ENCODE measurements at places on chromosomes 16 and 17. TPM values are rescaled to one million over a fixed set of nuclear protein-coding genes. Genes with fewer than 3 reads are reported as not detected.

- DNase-seq, result no peak
These were observed 98.8 kb downstream of the SYCE1L start for GRCh38 chr16:77297996-77298395.

DNA sequence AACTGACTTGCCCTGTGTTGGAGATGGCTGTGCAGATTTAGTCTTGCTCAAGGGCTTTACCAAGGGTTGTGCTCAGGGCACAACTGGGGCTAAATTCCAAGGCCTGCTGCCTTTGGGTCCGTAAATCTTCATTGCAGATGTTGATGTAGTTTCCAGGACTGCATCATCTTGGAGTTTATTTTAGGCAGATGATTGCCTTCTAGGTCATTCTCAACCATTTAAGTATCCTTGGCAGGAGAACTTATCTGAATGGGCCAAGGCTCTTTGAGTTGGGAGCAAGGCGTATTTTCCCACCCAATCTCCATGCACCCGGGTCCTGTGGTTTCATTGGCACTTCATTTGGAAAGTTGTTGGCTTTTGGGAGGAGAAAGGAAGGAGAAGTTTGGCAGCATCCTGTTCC is 200.3 kb downstream of the MSI2 start:
- no peak for DNase-seq

DNA sequence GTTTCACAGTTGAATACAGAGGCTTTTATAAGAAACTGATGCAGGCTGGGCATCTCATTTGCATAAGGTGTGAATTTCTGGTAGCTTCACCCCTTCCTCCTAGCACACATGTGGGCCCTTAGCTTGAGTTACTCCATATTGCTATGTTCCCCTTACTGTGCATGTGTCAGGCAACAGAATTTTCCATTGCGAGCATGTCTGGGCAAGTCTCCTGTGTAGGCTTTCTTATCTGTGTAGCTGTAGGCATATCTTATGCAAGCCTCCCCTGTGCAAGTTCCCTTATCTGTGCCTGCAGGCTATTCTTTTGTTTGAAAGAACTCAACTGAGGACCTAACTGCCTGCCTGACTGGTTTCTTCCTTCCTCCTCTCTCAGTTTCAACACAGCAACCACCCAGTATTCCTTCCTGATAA is 597.4 kb upstream of the CDH5 start:
- DNase-seq, result peak; percentile 70

DNA sequence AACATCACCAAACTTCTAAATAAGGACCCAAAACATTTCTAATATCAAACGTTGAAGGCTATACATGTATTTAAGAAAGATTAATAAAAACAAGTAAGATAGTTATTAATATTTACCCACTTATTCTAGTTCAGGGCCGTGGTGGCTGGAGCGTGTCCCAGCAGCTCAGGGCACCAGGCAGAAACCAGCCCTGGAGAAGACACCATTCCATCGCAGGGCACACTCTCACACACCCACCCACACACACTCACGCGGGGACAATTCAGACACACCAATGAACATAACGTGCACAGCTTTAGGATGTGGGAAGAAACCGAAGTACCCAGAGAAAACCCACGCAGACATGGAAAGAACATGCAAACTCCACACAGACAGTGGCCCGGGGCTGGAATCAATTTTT is 13.5 kb downstream of the C17orf67 start:
- no peak for DNase-seq

DNA sequence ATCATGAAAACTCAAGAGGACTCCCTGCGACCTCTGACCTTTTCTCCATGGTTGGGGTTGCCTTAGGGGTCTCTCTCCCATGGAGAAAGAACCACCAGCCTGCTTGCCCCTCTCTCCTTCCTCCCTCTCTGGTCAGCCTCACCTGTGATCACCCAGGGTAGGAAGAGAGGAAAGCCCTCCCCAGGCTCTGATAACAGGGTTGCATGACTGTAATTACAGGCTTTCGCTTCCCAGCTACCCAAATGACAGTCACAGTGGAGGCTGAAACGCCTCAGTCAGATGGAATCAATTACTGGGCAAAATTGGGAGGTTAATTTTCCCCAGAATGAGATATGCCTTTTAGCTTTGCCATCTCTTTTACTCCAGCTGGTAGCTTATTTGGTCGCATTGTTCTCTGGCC is 265.8 kb upstream of the SOX9 start:
- DNase-seq, result no peak

GRCh38 chr17:51955245-51955644 is 203.3 kb downstream of the CA10 start:
- no peak for DNase-seq

- DNase-seq, result no peak
These were observed 83.8 kb upstream of the ERCC4 start for GRCh38 chr16:13835935-13836730.

GRCh38 chr17:51261024-51261963 is 948 bp downstream of the UTP18 start:
- DNase-seq, result no peak

GRCh38 chr16:50088302-50088701 is 22.5 kb downstream of the HEATR3 start:
- DNase-seq, result peak; percentile 79

HOXB9 gene
- not detected for total RNA-seq

- DNase-seq, result peak; percentile 3
These were observed 277.2 kb upstream of the TBX2 start for GRCh38 chr17:61122326-61122913.

TMEM238L gene
- not detected for total RNA-seq

DNA sequence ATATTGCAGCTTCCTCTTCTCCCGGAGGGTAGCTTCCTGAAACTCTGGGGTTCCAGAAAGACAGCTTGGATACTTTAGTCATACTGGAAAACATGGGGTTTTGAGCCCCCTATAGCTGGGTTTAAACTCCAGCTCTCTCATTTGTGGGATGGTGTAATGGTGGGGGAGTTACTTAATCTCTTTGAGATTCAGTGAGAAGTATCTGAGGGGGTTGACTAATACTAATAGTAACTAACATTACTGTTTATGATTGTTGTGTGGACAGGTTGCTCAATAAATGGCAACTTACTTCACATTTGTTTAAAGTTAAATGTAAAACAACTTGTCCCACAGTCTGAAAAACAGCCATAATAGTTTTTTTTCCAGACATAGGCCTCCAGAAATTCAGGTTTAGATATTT is 5.1 kb upstream of the SUZ12 start:
- DNase-seq, result no peak

SNAI3 gene
- total RNA-seq, result not detected

All from foreskin keratinocyte (primary cell).